EH (cell line): ENCODE measurements at places on chromosomes 3 and 15.
A peak's percentile ranks its signal among the peaks of the same experiment; 100 is the strongest.

DNA sequence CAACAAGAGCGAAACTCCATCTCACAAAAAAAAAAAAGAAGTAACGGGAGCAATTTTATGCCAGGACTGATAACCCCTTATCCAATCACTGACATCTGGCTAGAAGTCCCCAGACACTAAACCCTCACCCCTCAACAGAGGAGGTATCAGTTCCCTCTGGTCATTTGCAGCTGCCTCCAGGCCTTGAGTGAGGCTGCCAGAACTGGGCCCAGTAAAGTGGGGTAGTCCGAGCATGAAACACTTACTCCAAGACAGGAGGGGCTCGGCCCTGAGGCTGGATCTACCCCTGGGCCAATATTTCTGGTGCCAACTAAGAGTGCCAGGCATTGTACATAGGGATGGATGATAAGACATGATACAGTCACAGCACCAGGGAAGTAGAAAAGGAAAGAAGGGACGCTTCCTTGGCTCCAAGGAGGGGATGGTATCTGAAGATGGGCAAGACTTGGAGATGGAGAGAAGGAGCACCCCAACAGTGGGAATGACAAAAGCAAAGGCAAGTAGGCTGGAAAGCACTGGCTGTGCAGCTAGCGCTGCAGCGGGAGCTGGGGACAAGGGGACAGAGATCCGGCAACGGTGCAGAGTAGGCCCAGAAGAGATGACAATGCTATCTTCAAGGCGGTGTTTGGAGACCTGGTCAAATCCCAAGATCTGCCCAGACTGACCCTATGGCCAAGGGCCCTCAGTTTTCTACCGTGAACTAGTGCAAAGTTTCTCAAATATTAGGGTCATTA lies 2.2 kb downstream of the XXYLT1 start:
- no peak for DNase-seq

DNA sequence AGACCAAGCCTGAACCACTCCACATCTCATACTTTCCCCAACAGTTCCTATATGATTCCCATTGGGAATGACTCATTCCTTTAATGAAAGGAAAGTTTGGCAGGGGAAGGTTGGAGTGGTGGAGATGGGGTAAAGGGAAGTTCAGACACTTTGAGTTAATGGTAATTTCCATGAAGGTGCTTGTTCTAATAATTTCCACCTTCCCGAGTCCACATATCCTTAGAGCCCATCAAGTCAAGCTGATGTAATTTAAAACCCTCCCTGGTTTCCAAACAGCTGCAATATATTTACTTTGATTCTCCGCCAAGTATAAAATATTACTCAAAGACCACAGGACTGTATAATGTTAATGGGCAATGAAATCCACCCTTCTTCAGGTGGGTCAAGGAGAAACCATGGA lies 95.0 kb upstream of the GALNT15 start:
- DNase-seq = peak; percentile 64

DNA sequence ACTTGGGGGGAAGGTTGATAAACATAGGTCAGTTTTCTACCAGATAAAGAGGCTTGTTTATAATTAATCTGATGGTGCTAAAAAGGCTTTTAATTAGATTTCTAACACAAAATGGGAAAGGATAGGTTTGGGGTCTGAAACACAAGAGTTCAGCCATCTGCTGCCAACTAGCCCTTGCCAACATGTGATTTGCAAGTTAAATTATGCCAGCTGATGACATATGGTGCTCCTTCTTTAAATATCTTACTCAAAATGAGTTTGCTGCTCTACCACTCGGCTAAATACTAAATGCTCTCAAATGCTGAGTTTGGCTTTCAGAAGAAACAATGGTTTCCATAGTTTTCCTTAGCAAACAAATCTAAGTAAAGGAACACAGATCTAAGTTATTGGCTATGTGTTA lies 557.8 kb upstream of the CCDC54 start:
- no peak for DNase-seq

DNA sequence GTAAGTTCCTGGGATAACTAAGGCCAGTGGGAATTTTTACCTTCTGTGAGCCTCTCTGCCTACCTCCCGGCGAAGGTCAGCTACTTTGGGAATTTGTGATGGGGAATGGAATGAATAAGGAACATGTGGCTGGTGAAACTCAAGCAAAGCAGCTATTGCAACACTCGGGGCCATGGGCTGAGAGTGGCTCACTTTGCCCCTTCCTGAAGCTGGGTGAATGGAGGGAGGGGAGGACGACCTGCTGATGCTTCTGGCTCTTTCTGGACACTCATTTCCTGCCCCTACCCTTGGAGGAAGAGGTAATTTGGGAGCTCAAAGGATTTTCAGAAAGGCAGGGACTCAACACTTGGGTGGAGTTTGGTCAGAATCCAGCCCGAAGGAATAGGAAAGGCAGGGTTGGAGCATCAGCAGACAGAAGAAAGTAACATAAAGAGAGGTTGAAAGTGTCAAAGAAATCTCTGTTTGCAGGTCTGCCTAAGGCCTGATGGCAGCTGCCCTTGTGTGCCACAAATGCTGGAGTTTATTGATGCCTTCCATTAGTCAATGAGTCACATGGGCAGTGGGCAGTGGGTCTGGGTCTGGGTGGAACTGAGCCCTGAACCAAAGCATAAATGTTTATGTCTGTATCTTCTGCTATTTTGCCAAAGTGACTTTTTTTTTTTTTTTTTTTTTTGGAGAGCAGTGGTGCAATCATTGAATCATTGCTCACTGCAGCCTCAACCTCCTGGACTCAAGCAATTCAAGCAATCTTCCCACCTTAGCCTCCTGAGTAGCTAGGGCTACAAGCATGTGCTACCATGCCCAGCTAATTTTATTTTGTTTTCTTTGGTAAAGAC lies 12.4 kb downstream of the LAMP3 start:
- DNase-seq = no peak

GRCh38 chr15:55256281-55257011 lies 33.2 kb downstream of the RAB27A start:
- no peak for DNase-seq

GRCh38 chr15:78641102-78641748 lies at the start of gene CHRNB4:
Gene CHRNB4 (minus strand): TSS chr15:78641210. CDS start chr15:78641133, 77 bp downstream.
- DNase-seq = peak; percentile 8

DNA sequence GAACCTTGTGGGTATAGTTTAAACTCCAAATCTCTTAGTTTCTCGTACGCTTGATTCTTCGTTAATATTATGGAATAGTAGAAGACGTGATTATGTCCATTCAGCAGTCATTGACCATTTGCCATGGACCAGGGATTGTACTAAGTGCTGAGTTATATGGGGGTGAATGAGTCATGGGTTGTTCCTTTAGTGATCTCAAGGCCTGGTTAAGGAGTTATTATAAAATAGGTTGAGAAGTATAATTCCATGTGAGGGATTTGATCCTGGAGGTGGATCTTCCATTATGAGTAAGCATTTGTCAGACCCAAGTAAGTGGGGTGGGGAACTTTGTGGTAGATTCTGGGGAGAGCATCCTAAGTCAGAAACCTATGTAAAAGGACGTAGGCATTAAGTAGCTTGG lies 15.4 kb downstream of the NR2C2 start:
- DNase-seq = peak; percentile 44

DNA sequence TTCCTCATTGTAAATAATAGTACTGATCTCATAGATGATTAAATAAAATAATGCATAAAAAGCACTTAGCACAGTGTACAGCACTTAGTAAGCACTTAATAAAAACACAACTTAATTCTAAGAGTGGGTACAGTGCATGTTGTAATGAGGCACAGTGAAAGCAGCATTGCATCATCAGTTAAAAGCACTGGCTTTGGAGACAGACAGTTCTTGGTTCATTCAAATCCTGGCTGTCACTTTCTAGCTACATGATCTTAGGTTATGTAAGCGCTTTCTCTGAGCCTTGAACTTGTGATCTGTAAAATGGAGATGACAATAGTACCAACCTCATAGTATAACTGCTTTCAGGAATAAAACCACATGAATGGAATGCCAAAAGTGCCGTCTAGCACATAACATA lies 151.5 kb downstream of the DPH6 start:
- peak; percentile 49 for DNase-seq

DNA sequence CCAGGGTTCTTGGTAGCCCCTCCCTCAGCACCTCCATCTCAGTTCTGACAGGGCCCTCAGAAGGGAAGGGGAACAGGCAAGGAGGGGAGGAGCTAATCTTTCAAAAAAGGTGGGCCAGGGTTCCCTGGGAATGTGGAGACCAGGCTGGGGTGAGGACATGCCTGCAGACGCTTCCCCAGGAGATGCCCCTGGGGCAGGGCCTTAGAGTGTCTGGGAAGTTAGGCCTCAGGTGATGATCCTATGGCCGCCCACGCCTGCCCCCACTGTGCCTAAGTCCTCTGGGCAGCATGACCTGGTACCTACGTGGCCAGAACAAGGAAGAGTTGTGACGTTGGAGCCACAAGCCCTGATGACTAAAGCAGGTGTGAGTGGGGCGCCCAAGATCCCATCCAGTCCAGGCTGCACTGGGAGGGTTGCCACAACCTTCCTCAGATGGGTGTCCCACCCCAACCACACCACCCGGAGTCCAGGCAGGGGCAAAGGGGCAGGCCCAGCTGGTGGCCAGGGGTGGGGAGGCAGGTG lies 3.9 kb upstream of the SEMA3B start:
- DNase-seq = no peak

DNA sequence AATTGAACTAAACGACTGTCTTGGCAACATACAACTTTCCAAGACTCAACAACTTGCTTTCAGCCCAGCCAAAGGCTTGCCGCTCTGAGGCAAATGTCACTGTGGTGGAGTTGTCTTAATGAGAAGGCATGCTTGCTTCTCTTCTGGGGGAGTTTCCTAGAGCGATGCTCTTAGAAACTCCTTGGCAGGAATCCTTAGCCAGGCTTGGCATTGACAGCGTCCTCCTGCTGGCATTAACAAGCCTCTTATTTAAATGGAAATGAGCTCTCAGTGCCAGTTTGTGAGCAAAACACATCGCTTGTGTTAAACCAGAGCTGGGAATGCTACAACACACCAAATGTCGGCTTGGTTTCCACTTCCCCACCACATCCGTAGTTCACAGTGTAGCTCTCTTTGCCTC lies 265.5 kb upstream of the TPRG1 start:
- DNase-seq = no peak

DNA sequence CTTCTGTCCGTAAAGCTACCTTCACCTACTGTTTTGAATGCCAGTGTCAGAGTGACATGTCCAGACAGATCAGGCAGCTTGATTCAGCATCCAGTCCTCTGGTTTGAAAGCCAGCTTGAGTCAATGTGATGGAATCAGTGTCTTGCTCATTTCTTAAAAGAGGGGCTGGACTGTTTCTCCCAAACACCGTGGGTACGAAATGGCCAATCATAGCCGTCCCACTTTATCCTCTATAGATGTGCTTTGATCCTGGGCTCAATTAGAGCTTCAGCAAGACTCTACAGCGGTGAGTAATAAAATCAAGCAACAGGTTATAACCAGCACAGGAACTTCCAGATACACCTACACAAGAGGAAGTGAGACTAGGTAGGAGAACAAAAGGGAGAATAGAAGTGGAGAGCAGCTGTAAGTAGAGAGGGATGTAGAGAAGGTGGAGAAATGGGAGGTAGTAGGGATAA lies 17.0 kb upstream of the OR5K1 start:
- DNase-seq = no peak

DNA sequence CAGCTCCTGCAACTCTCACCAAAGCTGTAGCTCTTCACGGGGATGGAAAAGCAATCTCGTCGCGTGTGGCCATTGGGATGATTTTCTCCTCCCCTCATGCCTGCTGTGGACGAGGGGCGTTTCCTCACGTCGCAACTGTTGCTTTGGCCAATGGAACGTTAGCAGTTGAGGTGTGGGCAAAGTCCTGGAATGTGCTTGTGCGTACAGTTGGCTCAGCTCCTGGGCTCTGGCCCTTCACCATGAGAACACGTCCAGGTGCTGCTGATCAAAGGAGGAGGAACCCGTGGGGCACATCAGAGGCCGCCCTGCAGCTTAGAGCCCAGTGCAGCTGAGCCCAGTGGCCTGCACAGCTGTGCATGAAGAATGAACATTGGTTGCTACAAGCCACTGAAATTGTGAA lies 186.1 kb downstream of the TJP1 start:
- peak; percentile 3 for DNase-seq

GRCh38 chr3:187878772-187879518 lies 133.7 kb upstream of the BCL6 start:
- DNase-seq = peak; percentile 66

DNA sequence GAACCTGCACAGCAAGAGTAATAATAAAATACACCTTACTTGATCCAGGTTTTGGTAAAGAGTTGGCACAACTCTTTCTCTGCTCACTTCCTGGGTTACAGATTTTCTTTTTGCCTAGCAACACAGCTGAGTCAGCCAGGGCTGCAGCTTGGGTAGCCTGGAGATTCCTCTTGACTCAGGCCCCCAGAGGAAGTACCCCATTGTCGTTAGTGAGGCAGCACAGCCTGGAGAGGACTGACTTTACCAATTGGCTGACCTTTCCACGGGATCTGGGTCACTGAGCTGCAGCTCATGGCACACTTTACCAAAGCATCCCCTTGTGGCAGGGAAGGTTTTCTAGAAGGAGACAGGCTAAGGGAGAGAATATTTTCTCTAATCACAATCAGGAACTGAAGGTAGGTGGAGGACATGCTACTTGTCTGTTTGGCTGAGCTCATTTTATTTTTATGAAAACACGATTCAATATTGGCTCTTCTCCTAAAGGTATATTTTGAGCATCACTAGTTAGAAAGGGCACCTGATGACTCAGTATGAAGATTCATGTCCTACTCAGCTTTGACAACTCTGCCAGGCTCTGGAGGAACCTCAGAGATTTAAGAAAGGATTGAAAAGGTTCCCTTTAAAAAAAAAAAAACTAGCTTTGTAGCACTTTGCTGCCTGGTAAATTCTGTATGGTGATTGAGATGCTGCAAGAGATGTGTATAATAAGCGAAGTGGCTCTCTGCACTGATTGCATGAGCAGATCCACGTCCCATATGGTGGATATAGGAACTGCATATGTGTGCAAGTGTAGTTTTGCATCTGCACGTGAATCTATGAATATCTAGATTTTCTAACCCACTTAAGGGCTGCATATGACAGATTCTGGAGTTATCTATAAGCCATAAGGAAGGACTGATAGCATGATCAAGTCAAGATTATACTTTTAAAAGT lies 124.8 kb downstream of the CHDH start:
- DNase-seq = peak; percentile 24

GRCh38 chr15:38531509-38531908 lies 33.1 kb downstream of the RASGRP1 start:
- DNase-seq = peak; percentile 73

DNA sequence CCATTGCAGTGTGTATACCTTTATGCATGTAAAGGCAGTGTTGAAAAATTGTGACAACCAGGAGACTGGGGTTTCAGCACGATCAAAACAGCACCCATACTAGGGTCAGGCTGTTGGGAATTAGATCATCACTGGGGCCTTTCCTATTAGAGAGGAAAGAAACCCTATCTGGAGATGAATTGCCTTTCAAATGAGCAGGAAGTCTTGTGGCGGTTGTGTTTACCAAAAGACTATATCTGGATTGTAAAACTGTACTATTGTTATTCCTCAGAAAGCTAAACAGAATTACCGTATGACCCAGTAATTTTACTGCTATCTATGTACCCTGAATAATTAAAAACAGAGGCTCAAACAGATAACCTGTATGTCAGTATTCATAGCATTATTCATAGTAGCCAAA lies 10.1 kb downstream of the UBE2E1 start:
- DNase-seq = no peak

DNA sequence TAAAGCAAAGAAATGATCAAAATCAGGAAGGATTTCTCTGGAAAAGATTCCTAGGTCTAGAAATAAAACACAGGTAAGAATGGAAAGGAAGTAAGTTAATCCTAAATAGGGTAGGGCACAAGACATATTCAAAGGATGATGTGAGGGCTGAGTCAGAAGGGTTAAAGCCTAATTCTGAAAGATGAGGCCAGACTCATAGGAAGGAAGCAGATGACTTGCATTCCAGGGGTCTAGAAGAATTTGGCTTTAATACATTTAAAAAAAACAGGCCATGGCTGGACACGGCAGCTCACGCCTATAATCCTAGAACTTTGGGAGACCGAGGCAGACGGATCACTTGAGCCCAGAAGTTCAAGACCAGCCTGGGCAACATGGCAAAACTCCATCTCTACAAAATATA lies 3.2 kb downstream of the SSR3 start:
- DNase-seq = peak; percentile 94
